Fibroblast of the aortic adventitia (primary cell): ENCODE measurements at places on chromosomes 12 and 14.

DNA sequence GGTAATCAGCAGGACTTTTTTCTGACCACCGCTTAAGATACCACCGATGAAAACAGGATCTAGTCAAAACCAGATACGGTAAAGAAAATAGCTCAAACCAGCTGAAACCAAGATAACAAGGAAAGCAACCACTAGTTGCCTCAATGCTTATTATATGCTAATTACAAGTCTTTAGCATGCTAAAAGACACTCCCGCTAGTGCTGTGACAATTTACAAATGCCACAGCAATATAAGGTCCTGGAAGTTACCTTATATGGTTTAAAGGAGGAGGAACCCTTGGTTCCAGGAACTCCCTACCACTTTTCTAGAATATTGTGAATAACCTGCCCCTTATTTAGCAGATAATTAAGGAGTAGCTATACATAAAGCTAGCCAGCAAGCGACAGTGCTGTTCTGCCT, 976.4 kb upstream of the SEL1L start:
- no peak for DNase-seq

DNA sequence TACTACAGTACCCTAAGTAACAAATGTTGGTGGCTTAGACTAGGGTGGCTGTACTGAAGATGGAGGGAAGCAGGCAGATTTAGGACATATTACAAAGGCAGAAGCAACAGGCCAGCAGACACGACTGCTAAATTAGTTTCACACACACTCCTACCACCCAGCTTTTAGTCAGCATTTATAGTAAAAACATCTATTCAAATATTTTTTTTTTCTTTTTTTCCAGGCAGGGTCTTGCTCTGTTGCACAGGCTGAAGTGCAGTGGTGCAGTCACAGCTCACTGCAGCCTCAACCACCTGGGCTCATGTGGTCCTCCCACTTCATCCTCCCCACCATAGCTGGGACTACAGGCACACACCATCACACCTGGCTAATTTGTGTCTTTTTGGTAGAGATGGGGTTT, 72.9 kb downstream of the CDK17 start:
- no peak for DNase-seq

- DNase-seq: no peak
These were observed 235.0 kb downstream of the CRADD start for GRCh38 chr12:93912086-93912733.

GRCh38 chr12:13229504-13229903, 33.0 kb downstream of the EMP1 start:
- DNase-seq: no peak

DNA sequence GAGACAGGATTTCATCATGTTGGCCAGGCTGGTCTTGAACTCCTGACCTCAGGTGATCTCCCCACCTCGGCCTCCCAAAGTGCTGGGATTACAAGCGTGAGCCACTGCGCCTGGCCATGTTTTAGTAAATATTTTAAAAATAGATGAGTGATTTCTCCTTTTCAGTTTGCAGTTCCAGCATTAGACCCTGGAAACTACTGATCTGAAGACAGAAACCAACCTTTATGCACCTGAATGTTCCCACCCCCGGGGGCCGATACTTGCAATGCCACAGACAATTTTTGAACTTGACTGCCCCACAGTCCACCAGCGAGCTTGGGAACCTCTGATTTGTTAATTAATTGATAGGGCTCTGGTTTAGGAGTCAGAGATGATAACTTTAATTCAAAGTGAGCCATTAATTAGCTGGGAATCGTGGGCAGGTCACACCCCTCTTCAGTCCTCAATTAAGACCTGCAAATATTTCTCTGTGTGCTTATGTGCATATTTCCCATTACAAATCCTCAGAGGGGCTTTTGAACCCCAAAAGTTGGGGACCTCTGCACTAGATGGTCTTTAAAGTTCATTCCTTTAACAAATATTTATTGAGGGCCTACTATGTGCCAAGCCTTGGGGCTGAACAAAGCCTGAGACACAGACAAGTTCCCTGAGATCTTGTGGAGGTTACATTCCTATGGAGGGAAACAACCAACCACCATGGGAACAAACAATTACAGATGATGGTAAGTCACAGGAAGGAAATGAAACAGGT, 4.1 kb upstream of the TMEM120B start:
- DNase-seq: no peak
